Caki2 (cell line): ENCODE measurements at places on chromosomes 13 and 19.

DNA sequence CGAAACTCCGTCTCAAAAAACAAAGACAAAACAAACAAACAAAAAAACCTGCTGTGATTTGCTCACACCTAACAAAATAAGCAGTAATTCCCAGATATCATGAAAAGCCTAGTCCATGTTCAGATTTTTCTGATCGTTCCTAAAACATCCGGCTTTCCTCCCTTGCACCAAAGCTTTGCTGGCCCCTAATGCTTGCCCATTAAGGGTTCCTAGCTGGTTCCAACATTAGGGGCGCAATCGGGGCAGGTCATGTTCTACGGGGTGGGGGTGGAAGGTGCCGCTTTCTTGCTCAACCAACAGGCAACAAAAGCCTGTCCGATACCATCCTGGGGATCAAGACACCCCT lies 25.5 kb upstream of the FXYD3 start:
- DNase-seq, result no peak

GRCh38 chr19:19040417-19040816 lies 7.0 kb downstream of the ARMC6 start:
- no peak for DNase-seq

GRCh38 chr19:42555801-42556200 lies 27.5 kb upstream of the CEACAM1 start:
- no peak for DNase-seq

DNA sequence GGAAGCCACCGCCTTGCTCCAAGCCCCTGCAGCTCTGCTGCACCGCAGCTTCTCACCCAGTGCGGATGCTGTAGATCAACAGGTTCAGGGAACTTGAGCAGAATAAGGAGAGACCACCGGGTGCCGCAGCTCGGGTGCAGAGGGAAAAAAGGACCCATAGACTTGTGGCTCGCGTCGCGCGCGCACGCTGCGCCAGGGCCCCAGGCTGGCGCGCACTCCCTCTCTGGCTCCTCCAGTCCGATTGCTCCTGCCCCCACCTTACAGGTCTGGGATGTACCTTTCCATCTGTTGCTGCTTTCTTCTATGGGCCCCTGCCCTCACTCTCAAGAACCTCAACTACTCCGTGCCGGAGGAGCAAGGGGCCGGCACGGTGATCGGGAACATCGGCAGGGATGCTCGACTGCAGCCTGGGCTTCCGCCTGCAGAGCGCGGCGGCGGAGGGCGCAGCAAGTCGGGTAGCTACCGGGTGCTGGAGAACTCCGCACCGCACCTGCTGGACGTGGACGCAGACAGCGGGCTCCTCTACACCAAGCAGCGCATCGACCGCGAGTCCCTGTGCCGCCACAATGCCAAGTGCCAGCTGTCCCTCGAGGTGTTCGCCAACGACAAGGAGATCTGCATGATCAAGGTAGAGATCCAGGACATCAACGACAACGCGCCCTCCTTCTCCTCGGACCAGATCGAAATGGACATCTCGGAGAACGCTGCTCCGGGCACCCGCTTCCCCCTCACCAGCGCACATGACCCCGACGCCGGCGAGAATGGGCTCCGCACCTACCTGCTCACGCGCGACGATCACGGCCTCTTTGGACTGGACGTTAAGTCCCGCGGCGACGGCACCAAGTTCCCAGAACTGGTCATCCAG lies 964 bp downstream of the PCDH17 start:
- no peak for DNase-seq
